ENCODE measurements at places on chromosomes 5 and 9.
A peak's percentile ranks its signal among the peaks of the same experiment; 100 is the strongest.

DNA sequence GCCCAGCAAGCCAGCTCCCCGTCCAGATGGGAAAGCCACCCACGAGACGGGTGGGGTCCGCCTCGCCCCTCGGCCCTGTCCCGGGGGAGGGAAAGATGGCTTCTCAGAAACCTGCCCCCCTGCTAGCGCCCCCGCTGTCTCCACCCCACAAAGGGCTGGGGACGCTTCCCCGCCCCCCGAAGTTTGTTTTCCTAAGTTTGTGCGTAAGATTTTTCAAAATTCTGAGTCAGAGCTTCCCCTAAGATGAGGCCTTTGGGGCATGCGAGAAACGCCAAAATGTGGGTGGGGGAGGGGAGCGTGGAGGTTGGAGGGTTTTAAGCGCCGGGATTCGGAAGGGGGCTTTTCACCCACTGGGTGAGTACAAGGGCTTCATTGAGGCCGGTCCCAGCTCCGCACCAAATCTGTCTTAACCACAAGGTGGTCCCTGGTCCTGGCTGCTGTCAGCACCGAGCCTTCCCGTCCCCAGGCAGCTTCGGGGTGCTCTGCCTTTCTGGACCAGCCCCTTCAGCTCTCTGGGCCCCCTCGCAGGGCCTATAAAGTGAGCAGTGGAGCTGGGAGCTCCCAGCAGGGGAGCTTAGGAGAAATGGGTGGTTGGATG lies 32.3 kb downstream of the PRRX2 start:
- peak; percentile 41 for DNase-seq

GRCh38 chr5:146466521-146467349 lies 19.6 kb downstream of the TCERG1 start:
- peak; percentile 60 for DNase-seq

DNA sequence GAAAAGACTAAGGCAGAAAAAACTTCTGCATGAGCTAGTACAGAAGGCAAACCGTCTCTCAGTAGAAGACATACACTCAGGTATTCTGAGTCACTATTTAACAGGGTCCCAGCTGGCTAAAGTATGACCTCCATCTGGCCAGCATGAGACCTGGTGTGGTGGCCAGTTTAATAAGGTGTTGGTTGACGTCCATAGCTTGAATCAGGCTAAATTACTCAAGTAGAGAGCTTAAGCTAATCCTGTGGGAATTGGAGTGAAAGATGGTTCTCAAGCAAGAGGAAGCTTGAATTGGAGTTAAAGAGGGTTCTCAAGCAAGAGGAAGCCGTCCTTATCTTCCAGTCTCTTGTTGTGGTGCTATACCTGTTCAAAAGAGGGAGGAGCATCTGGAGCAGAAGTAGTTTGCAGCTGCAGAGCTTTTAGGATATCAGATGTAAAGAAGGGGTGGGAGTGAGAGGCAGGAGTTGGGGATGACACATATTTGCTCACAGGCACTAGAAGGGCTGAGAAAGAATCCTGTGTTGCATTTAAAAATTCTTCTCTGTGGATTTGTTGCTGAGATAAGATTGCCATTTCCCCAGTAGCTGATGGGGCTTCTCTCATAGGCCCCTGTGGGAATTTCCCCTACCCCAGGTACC lies 136.1 kb upstream of the RUSC2 start:
- no peak for DNase-seq

- peak; percentile 2 for DNase-seq
Observed at GRCh38 chr9:24413651-24414050, 132.0 kb downstream of the IZUMO3 start.

- peak; percentile 52 for DNase-seq
Observed at GRCh38 chr5:28313321-28313951, 1275.0 kb upstream of the CDH9 start.

DNA sequence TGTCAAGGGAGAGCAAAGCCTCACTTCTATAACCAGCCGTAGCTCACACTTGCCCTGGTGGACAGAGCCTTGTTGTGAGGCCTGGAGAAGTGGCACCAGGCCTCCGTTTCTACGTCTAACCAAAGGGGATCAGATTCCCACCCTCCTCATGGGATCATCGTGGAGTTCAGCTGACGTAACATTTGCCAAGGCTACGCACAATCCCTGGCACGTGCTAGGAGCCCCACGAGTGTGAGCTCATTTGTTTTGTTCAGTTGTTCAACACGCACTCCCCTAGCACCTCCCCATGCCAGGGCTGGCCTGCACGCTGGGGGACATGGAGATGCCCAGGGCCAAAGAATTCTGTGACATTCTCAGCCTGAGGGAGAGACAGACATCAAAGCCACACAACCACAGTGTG lies 23.1 kb downstream of the ADGRD2 start:
- no peak for DNase-seq

DNA sequence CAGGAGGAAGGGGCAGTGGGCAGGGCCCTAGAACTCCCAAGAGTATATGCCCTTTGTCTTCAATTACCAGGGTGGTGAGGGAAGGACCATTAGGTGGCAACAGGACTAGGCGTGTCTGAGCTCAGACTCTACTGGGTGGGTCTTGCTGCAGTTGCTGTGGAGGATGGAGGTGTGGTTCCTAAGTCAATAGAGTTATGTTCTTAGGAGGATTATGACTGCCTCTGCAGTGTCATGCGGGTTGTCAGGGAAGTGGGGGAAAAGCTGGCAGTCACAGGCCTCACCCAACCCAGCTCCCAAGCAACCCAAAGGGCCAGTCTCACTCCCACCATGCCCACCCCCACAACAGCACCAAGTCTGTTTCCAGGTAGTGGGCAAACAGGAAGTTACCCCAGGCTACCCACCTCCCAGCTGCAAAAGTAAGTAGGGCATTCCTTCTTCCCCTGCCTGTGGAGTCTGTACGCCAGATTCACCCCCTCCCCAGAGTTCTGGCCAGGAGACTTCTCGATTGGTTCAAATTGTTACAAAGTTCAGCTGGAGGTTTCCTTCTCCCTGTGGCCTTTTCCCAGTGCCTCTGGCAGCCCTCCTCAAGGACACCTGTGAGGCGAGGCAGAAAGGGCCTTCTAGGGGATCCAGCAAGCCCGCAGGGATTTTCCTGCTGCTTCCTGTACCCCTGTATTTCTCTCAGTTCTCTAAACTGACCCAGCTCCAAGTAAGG lies 145.3 kb downstream of the HINT1 start:
- DNase-seq: no peak

Measured in choroid plexus epithelial cell (primary cell).